Kidney capillary endothelial cell (primary cell): ENCODE measurements at places on chromosomes 16 and 17.
A peak's percentile ranks its signal among the peaks of the same experiment; 100 is the strongest.

DNA sequence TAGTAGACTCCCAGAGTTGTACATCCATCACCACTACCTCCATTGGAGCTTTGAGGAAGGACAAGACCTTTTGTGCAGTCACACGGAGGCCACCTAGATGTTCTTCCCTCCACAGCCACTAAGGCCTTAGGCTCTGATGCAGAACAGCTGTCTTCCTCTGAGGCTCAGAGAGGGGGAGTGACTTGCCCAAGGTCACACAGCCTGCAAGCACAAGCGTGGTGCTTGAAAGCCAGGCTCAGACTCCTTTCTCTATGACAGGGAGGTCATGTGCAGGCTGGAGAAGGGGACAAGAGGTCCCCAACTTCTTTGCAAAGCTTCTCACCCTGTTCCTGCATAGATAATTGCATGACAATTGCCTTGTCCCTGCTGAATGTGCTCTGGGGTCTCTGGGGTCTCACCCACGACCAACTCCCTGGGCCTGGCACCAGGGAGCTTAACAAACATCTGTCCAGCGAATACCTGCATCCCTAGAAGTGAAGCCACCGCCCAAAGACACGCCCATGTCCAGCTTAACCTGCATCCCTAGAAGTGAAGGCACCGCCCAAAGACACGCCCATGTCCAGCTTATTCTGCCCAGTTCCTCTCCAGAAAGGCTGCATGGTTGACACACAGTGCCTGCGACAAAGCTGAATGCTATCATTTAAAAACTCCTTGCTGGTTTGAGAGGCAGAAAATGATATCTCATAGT lies 12.7 kb downstream of the SCGB1C2 start:
- no peak for DNase-seq

DNA sequence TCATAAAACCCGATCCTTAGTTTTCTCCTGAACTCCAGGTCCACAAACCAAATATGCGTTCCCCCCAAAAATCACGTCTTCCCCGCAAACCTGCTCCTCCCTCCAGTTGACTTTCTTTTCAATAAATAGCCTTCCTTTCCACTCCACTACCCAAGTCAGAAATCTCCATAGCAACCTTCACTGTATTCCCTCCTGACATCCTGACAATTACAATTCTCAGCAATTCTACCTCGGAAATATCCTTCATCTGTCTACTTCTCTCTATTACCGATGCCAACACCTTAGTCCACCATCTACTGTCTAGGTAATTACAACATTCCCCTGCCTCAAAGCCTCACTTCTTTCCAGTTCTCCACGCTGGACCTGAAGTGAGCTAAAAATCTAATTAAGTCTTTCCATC lies 50.7 kb downstream of the SMURF2 start:
- no peak for DNase-seq

GRCh38 chr17:71202449-71202848 lies 918.4 kb upstream of the SOX9 start:
- no peak for DNase-seq

GRCh38 chr16:85457366-85457765 lies 155.8 kb upstream of the GSE1 start:
- DNase-seq: no peak

- DNase-seq: peak; percentile 73
Observed at GRCh38 chr17:29807520-29808361, 122.3 kb downstream of the SSH2 start.

DNA sequence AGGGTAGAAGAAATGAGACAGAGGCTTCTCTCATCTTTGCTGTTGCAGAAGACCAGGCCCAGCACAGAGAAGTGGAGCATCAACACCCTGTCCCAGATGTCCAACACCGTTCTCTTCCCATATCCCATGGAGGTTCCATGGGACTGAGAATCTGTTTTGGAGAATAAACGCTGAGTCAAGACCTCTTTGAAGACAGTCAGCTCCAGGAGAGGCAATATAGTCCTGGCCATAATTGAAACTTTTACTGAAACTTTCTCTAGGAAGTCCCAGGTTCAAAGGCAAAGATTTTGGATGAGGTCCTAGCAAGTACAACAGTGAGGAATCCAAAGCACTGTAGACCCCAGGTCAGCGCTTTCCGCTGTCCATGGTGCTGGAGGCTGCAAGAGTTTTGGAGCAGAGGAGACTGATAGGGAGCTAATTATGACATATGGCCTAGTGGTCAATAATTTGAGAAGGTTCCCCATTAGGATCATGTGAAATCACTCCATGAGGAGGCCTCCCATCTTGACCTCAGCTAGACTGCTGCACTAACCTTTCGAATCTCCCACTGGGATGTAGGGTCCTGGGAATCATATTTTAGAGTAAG lies 36.0 kb downstream of the OSBPL7 start:
- DNase-seq: no peak

DNA sequence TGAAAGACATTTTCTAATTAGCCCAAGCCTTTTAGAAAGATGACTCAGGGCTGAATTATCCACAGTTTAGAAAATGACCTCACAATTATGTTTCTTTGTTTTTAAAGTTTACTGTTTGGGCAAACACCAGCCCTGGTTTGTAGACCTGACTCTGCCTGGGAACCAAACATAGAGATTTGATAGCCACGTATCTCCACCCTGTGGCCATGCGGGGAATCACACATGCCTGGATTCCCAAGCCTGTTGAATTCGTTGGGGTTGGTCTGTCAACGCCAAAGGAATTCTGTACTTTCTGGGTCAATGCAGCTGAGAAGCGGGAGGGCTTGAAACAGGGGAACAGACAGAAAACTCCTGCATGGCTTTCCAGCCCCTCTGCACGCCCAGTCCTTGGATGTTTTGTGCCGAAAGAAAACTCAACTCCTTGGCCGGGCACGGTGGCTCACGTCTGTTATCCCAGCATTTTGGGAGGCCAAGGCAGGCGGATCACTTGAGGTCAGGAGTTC lies 26.9 kb downstream of the CD300A start:
- peak; percentile 67 for DNase-seq

- no peak for DNase-seq
Observed at GRCh38 chr17:56863974-56864373, 30.0 kb downstream of the DGKE start.

DNA sequence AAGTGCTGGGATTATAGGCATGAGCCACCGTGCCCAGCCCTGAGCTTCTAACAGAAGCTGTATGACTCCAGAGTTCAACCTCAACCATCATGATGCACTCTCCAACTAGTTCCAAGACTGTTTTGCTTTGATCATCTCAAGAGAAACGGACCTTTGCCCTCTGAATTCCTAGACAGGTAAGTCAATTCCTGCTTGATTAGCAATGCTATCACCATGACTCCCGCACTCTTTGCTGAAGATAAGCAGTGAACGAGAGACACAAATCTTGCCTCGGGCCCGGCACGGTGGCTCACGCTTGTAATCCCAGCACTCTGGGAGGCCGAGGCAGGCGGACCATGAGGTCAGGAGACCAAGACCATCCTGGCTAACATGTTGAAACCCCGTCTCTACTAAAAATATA lies 22.2 kb downstream of the ANKFY1 start:
- no peak for DNase-seq

DNA sequence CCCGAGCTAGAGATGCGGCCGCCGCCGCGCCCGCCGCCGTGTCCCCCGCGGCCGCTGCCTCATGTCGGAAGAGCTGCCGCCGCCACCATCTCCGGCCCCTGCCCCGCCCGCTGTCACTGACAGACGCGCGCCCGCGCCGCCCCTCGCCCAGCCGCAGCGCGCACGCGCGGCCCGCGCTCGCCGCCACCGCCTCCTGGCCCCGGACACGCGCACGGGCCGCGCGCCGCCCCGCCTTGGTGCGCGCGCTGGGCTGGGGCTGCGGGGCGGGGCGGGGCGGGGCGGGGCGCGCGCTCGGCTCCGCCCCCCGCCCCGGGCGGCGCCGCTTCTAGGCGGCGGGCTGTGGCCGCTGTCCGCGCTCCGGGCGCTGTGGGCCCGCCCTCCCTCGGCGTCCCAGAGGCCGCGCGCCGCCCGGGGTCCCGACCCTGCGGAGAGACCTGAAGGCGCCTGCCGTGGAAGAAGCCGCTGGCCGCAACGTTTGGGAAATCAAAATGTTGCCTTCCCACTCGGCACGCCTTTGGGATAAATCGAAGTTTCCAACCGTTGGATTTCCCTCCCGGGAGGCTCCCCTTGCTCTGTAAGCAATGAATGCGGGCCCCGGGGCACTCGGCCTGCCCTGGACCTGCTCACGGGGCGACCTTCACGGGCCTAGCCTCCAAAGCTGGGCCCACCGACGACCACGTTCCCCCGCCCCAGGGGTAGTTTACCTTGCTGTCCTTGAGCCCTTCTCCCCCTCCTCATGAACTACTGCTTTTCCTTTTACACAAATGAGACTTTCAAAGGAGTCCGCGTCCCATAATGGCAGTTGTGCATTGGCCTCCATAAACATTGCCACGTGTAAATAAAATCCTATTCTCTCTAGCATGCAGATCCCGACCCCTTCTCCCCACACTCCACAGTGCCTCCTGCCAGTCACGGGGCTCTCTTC lies at the start of gene ADCY9:
TSS of gene ADCY9 (minus strand) at position 118 of the 925 bp plus-strand sequence. CDS start 1,000 bp downstream, outside the sequence.
- peak; percentile 61 for DNase-seq

GRCh38 chr17:47699536-47699840 lies 5.5 kb downstream of the TBKBP1 start:
- no peak for DNase-seq

- no peak for DNase-seq
Observed at GRCh38 chr16:78216166-78216745, 116.8 kb downstream of the WWOX start.

GRCh38 chr17:71855010-71855409 lies 265.8 kb upstream of the SOX9 start:
- DNase-seq: no peak

- DNase-seq: no peak
Observed at GRCh38 chr17:20046629-20047028, 37.5 kb downstream of the SPECC1 start.

DNA sequence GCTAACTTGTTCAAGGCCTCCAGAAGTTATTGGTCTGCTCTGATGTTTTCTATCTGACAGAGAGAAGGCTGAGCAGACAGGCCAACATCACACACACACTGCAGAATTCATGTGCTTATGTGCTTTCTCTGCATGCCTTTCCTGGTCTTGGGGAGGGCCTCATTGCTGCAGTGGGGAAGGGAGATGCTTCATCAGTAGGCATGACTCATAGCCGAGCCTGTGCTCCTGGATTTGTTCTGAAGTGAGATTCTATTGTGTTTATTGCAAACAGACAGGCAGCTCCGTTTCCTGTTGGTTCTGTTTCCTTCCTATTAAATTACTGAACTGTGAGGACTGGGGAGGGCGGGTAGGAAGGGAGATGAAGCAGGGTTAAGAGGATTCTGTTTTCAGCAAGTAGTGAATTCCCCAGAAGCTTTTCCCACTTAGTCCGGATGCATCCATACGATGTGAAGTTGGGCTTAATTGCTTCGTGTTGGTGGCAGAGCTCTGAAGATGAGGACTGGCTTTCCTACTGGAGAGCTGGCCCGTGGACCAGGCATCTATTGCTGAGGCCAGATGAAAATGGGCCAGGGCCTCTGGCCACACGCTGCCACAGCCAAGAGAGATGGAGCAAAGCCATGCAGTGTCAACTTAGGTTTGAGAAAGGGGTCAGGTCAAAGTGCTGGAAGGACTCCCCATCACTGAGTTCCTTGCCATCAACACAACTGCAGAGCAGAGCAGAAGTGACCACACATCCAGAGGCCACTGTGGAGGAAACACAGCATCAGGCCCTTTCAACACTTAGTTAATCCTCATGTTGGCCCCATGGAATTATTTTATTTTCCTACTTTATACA lies 179.3 kb downstream of the UTP18 start:
- peak; percentile 74 for DNase-seq

GRCh38 chr17:15998031-15998562 lies 1.4 kb downstream of the ZSWIM7 start:
- no peak for DNase-seq

- peak; percentile 79 for DNase-seq
Observed at GRCh38 chr16:81838794-81839193, 59.7 kb downstream of the PLCG2 start.

- peak; percentile 64 for DNase-seq
Observed at GRCh38 chr16:67029254-67030096, 526 bp downstream of the CBFB start.

DNA sequence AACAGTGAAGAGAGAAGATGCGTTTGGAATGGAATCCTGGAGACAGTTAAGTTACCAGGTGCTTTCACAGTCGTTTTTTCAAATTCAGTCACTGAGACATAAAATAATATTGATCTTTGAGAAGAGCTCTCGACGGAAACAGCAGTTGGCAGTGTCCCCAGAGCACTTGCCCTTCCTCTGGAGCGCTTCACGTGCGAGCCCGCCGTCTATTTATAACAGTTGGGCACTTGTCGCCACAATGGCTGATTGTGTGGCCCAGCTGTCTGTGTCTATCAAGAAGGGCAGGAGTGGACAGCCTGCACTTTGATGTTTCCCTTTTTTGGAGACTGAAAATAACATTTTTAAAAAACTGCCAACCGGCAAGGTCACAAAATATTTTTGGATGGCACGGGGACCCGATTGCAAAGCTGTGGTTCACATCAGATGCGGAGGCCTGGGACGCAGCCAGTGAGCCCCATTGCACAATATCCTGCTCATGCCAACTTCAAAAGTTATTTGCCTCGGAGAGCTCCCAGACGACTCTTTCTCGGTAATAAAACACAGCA lies 62.9 kb downstream of the ADCY9 start:
- peak; percentile 23 for DNase-seq

DNA sequence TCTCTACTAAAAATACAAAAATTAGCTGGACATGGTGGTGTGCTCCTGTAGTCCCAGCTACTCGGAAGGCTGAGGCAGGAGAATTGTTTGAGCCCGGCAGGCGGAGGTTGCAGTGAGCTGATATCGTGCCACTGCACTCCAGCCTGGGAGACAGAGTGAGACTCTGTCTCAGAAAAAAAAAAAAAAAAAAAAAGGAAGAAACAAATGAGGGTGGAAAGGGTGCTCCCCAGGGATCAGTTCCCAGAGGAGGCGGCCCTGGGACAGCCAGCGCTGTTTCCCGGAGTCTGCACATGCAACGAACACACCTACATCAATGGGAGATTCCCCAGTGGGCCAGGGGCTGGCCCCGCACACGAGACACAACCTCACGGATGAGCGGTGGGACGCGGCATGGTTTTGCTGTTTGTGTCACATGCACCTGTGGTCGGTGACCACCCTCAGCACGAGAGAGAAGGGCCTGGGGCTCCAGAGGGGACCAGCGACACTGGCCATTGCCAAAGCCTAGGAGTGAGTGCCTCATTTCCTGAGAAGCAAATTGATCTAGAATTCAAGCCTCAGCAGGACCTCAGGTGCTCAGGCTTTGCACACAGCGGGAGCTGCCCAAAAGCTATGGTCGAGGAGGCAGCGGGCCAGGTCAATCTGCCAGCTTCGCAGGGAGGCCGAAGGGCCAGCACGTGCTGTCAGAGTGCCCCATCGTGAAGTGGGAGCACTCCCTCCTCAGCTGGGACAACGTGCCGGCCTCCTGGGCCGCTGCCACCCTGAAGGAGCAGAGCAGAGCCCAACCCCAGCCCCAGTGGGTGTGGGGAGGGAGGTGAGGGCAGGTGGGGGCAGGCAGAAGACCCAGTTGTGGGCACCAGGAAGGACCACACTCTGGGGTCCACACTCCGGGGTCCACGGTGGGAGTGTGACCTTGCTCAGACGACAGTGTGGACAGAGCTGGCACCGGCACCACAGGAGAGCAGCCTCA lies 13.8 kb upstream of the WDR45B start:
- no peak for DNase-seq

GRCh38 chr17:77863814-77864161 lies 94.7 kb upstream of the TNRC6C start:
- no peak for DNase-seq
